ENCODE measurements at places on chromosomes 2 and 18.

DNA sequence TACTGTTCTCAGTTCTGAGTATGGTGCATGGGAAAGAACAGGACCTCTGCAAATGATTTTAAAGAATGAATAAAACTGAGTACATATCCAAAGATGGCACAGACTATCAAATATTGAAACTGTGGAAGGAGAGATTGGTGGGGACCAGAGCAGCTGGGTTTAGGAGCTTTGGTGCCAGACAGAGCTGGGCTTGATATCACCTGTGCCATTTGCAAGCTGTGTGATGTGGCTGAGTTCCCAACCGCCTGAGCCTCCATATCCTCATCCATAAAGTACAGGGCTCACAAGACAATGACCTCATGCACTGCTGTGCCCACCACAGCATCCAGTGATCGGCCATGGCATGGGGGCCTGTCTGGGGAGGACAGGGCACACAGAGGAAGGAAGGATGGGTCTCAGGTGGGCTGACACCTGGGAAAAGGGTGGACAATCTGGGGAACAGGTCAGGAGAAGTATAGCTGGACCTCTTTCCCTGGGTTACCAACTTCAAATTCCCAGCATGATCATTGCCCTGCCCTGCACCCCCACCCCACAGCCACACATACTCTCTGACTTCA lies 83.9 kb upstream of the RAB6C start:
- DNase-seq = no peak

DNA sequence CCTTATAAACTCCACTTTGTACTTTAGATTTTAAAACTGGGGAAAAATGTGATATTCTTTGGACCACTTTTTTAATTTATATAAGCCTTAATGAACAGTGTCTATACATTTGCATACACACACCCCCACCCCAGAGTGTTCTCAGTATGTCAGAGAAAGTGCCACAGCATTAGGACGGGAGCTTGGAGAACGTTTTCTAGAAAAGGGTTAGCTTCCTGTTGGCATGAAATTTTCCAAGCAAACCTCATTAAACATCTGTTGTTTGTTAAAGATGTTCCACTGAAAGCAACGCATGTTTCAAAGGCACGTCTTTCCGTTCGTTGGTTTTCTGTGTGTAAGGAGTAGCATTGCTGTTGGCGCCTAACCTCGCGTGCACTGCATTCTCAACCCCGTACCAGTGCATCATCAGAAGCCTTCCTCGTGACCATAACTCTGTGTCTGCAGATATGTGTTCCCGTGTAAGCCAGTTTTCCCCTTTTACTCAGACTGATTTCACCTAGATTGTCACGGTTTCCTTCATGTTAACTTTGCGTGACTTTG lies 228.5 kb downstream of the ALPK2 start:
- no peak for DNase-seq

- DNase-seq = no peak
Measured at GRCh38 chr2:10584242-10584753, 105.5 kb downstream of the NOL10 start.

- DNase-seq = peak; percentile 21
Measured at GRCh38 chr2:172734711-172735581, 699 bp upstream of the RAPGEF4 start.

DNA sequence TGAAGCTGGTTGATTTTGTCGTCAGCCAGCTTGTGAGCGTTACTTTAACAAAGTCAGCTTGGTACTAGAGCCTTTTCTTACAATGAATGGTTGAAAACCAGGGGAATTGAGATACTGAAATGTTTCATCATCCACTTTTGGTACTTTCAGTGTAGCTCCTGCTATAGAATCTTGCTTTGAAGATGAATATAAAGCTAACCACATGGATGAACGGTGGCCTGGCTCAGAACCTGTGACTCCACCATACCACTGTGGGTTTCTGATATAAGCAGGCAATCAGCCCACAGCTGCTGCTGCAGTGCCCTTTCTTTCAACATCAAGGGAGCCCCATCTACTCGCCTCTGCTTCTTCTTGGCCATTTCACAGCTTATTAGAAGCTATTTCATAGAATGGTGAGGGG lies 53.2 kb upstream of the GPR45 start:
- DNase-seq = no peak

- no peak for DNase-seq
Measured at GRCh38 chr2:113602869-113603466, 24.1 kb upstream of the RABL2A start.

GRCh38 chr2:192555740-192556139 lies 361.0 kb upstream of the TMEFF2 start:
- no peak for DNase-seq

GRCh38 chr2:40373111-40373510 lies 78.8 kb downstream of the SLC8A1 start:
- DNase-seq = no peak

DNA sequence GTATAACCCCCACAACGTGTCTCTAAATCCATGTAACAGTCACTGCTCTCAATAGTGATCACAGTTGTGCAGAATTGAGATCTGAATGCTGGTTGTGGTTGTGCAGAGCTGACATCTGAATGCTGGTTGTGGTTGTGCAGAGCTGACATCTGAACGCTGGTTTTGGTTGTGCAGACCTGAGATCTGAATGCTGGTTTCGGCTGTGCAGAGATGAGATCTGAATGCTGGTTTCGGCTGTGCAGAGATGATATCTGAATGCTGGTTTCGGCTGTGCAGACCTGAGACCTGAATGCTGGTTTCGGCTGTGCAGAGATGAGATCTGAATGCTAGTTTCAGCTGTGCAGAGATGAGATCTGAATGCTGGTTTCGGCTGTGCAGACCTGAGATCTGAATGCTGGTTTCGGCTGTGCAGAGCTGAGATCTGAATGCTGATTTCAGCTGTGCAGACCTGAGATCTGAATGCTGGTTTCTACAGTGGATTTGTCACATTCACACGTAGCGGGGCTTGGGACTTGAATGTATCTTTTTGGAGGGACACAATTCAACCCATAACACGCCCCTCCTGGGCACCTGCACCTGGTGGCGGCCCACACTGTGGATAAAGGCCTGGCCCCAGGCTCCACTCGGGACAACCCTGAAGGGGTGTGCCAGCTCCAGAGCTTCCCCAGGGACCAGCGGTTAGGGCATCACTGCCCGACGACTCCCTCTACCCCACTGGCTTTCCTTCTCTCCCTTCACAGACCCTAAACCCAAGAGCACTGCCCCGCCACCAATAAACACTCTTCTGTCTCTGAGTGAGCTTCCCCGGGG lies 51.1 kb upstream of the SLC66A3 start:
- DNase-seq = no peak

- DNase-seq = no peak
Measured at GRCh38 chr2:110647777-110648176, 30.1 kb downstream of the BUB1 start.

DNA sequence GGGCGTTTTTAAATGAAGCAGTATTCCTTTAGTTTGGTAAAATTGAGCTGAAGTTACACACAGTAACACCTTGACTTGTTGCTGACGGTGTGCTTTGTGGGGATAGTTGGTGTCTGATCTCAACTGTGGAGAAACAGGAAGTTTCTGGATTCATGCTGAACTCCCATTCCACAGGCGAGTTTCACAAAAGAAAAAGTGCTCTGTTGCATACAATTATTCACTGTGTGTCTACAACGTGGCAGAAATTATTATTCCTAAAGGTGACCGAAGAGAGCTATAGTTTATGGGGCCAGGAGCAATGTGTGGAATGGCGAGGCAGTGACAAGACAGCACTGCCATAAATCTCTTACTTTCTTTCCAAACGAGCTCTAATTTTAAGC lies 463 bp upstream of the CABYR start:
- DNase-seq = no peak

DNA sequence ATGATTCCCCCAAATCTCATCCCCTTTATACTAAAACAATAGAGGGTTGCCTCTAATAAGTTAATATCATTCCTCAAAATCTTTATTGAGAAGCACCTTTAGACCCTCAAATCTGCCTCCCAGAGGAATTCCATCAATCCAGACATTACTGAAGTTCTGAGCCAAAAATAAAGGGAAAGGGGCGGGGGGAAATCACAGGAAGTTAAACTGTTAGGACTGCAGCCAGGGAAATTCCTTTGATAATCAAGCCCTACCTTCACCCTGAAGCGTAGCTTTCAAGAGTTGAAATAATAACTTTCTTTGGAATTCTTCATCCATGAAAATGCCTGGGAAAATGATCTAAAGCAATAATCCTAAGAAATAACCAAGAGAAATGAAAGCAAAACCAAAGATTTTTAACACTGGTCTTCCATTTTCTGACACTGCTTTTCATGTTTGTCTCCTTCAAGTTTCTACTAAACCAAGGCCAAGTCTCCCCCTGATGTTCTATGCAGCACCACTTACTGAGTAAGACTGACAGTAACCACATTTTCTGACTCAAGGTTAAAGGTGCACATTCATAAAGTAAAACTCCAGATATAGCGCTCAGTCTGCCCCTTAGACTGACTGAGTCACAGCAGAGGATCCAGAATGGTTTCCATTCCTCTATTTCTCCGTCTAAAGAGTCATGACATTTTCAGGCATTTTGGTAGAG lies 78.2 kb downstream of the TCF4 start:
- DNase-seq = no peak

- no peak for DNase-seq
Measured at GRCh38 chr2:72078773-72079172, 68.9 kb downstream of the CYP26B1 start.

- no peak for DNase-seq
Measured at GRCh38 chr2:241890524-241891235, 21.2 kb downstream of the RTP5 start.

GRCh38 chr2:88499204-88499603 lies 46.7 kb upstream of the FOXI3 start:
- DNase-seq = no peak

DNA sequence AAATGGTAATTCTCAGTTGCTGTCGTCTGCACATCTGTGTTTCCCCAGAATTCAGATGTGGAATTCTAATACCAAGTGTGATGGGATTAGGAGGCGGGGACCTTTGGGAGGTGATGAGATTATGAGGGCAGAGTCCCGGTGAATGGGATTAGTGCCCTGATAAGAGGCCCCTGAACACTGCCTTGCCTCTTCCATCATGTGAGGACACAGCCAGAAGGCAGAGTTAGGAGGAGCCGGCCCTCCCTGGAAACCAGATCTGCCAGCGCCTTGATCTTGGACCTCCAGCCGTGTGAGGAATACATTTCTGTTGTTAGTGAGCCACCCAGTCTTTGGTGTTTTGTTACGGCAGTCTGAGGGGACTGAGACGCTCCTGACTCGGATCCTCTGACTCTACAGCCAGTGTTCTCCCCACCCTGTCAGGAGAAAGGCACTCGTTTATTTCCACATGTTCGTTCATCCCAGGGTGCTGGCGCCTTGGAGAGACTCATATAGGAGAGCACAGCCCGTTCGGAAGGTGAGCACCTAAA lies 395.0 kb downstream of the ZNF516 start:
- DNase-seq = no peak

DNA sequence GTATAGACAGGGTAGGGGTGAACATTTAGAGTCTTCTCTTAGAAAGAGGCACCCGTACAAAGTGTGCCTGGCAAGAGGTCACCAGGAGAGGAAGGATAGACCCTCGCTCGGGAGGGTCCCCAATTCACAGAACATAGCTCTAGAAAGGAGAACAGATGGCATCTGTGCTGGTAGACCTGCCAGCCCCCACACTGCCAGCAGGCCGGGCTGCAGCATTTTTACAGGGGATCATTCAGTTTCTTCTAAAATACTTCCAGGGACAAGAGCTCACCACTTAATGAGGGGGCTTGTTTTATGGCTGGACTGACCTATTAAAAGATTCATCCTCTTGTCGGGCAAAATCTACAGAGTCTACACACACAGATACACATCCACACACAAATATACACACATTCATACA lies 149.9 kb downstream of the SEPTIN10 start:
- DNase-seq = no peak

- no peak for DNase-seq
Measured at GRCh38 chr2:24704692-24705091, 88.5 kb downstream of the PTRHD1 start.

GRCh38 chr2:10238396-10238795 lies 64.3 kb upstream of the HPCAL1 start:
- DNase-seq = no peak

- no peak for DNase-seq
Measured at GRCh38 chr2:134087371-134087921, 166.4 kb upstream of the MGAT5 start.

DNA sequence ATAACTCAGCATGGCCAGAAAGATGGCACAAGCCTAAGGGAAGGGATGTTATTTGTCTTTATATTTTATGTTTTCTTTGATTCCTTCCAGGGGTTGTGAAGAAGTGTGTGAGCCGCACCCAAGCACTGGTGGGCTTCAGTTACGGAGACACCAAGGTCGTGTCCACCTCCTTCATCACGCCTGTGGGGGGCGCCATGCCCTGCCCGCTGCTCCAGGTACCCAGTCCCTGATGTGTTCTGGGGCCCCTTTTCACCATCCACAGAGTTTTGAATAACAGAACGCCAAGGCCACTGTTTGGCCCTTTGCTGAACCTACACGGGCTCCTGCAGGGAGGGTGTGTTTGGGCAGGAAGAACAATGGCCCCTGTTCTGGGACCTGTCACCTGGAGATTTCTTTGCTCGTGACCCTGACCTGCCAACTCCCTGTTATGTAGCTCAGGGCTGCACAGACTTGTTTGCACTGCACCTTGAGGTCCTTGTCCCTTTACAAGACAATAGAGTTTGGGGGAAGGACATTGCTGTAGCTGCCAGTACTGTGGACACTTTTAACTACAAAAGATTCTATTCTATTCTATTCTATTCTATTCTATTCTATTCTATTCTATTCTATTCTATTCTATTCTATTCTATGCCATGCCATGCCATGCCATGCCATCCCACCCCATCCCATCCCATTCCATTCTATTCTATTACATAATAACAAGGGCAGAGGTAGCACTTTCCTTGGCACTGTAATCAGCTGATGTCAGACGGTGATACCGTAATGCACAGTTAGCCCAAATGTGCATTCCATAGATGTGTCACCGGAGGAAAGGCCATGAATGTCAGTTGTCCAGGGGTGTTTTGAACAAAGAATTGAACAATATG lies 48.2 kb upstream of the CNGA3 start:
- no peak for DNase-seq

- DNase-seq = no peak
Measured at GRCh38 chr2:102235491-102235890, 48.7 kb downstream of the IL1RL2 start.

GRCh38 chr2:138780446-138780880 lies 273 bp upstream of the NXPH2 start:
- no peak for DNase-seq
